Activated T-helper 17 cell treated with anti-CD3 and anti-CD28 coated beads, Interleukin-2, amount 50 U/mL, for 72 hours (primary cell): ENCODE measurements at places on chromosomes 5 and 9.

GRCh38 chr9:120996409-120996808, 53.7 kb downstream of the C5 start:
- no peak for ATAC-seq

DNA sequence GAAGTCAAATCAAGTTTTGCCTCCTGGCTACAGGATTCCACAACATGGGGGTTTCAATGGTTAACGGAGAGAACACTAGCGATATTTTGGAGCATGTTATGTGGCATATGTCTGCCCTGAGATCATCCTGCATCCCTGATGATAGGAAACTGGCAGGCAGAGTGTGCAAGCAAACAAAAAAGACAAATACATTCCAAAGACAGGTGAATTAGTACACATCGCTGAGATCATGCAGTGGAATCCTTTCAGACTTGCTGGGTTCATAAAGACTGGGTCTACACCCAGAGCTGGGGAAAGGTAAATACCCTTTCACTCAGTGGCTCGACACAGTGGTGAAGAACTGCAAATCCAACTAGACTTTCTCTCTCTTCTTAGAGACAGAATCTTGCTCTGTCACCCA, 286.5 kb downstream of the EFNA5 start:
- ATAC-seq = no peak

GRCh38 chr9:108837530-108837929, 18.3 kb downstream of the ACTL7B start:
- no peak for ATAC-seq

DNA sequence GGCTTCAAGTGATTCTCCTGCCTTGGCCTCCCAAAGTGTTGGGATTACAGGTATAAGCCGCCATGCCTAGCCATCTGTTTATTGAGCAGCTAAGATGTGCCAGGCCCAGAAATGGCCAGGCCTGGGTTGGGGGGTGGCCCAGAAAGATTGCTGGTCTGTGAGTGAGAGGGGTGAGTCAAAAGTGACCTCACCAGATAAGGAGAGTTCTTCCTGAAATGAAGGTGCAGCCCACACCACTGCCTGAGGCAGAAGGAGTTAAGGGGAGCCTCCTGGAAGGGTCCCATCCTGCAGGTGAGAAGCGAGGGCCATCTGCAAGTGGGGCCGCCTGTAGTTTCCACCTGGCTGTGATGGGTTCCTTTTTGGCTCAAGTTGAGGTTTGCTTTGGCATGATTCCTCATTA, 96.9 kb upstream of the KLF4 start:
- no peak for ATAC-seq

GRCh38 chr5:134656690-134657089, 8.1 kb downstream of the SEC24A start:
- no peak for ATAC-seq

- no peak for ATAC-seq
These were observed 70.7 kb downstream of the LNPEP start for GRCh38 chr5:97006454-97007060.

DNA sequence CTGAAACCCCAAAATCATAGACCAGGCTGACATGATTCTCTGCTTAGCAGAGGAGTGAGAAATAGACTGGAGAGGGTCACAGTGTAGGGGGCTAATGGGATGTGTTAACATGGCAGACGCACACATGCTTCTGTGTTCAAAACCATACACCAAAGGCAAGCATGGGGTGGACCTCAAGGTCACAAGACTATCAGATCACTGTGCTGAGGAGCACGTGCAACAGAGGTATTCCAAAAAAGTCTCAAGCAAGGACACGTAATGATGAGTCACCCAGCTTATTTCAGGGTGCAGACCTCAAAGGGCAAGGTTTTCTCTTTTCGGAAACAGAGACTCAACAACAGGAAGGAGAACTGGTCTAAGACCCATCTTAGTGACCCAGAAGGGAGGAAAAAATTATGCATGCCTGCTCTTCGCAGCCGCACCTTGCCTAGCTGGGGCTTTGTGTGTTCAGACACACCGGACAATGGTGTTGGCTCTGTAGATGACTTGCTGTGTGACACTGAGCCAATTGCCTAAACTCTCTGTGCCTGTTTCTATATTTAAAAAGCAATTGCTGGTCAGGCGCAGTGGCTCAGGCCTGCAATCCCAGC, 20.3 kb downstream of the WHRN start:
- ATAC-seq = peak; percentile 91
